ENCODE measurements at places on chromosomes 1 and 21.

- DNase-seq, result no peak
These were observed 1557.0 kb downstream of the MRPL39 start for GRCh38 chr21:24050231-24050630.

DNA sequence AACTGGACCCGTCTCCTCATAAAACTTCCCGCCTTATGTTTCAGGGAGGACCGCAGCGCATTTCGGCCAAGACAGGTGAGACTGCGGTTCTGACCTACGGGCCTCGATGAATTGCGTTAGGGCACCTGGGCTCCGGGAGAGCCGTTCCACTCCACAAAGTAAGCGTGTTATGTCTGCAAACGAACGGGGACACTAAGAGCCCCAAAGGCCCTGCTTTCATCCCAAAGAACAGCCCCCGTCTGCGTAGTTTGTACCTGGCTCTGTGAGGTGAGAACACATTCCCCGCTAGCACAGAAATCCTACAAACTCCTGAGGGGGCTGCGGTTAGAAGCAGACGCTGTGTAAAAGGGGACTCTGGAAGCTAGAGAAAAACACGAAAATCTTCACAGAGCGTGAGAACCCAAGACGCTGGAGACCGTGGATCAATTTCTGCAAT lies 41.6 kb upstream of the PPIAL4F start:
- no peak for DNase-seq

DNA sequence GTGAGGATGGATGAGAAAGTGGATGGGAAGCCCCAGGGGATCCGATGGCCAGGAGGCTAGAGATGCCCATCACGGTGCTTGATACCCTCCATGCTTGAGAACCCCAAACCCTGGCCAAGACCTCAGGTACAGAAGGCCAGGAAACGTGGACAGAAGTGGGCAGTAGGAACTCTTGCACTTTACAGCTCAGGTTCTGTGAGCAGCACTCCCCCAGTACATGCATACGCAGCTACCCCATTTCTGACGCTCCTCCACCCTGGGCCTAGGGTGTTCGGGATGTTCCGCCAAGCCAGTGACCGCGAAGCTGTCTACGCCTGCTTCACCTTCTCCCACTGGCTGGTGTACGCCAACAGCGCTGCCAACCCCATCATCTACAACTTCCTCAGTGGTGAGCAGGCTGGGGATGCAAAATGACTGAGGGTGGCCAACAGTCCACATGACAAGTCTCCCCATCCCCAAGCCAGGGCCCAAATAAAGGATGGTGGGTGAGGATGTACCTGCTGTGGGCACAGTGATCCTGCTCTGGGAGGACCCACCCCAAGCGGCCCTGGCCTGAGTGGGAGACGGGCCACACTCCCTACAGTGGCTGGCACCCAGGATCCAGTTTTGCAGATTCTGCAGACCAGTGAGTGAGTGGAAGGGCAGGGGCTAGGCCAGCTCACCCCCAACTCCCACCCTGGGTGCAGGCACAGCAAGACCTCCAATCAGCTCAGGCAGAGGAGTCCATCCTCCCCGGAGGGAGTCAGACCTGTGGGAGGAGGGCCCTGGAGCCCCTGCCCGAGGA lies 7.4 kb downstream of the HCRTR1 start:
- DNase-seq, result no peak

DNA sequence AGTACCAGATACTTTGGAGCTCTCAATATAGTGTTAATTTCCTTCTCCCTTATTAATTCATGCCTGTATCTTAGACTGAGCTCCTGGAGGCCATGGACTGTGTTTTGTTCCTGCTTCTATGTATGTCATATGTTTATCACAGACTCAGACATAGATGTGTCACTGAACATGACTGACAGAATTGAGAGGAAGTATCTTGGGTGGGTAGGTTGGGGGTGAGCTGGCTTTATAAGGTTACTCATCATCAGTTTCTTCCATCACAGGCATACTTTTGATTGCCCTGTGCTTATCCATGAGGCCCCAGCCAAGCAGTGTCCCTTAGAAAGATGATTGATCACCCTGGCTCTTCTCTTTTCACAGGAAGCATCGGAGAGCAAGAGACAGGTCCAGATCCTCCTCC lies 5.6 kb upstream of the SH3D21 start:
- no peak for DNase-seq

DNA sequence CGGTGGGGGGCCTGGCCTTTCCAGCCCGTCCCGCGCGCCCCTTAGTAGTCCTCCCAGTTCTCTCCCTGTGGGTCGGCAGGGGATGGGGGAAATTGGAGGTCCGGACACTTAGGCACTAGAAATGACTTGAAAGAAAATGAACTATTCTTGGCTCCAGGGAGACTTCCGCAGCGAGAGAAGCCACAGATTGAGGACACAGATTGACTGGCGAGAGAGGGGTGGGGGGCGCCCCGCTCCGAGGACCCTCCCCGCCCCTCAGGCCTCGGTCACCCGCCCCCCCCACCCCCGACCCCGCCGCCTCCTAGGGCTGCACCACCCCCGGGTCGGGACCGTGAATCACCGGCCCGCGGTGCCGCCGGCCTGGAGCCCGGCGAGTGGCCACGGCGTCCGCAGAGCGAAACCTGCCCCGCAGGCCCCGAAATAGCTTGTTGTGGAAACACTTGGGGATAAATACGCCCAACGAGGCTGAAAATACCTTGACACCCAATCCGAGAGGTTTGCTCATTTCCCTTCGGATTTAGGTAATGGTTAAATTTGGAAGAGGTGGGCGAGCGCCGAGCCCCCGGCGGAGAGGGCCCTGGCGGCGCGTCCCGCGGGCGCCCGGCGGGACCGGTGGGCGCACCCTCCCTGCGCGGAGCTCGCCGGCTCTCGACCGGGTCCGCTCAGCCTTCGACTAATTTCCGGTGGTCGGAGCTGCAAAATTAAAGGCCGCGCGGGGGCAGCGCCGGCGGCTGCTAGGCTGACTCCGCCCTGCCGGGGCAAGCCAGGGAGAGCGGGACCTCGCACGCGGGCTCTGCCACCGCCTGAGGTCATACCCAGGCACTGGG lies at the start of gene GFI1:
TSS of gene GFI1 (minus strand) at position 675 of the 827 bp plus-strand sequence. CDS start 3,438 bp downstream, outside the sequence.
- peak; percentile 24 for DNase-seq

GRCh38 chr1:172929006-172929405 lies 121.7 kb downstream of the TNFSF18 start:
- no peak for DNase-seq

GRCh38 chr1:212944229-212944901 lies 6.0 kb upstream of the VASH2 start:
- DNase-seq, result no peak

- no peak for DNase-seq
These were observed 96.9 kb downstream of the ADSS2 start for GRCh38 chr1:244354810-244355278.

DNA sequence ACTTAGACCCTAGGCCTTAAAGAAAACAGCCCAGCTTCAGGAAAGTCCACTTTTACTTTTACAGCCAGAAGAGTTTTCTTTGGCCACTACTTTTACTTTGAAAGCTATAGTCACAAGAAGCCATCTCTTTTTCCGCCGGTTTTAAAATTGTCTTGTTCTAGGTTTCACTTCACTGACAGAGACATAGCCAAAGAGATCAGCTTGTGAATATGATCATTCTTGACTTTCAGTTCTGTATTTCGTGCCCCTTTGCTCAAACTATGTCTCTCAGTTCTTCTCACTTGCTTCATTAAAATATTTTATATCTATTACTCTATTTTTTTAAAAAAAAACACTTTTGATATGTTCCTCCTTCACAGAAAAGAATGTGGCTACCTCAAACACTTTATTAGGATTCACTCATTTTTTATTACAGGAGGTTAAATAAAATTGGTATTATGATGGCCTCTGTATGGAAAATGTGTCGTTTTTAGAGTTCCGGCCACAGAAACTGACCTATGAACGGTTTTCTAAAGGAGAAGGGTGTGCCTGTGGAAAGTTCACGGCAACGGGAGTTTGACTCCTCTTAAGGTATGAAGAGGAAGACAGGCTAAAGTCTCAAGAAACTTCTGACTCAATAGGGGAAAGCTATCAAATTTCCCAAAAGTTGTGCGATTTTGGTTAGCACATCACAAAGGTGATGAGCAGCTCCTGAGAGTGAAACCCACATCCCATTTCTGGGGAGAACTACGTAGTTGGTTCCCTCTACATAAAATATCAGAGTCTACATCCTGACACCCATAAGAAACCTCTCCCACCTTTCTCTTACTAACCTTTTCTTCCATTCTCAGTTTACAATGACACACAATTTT lies 1.2 kb downstream of the MCOLN2 start:
- DNase-seq, result no peak

DNA sequence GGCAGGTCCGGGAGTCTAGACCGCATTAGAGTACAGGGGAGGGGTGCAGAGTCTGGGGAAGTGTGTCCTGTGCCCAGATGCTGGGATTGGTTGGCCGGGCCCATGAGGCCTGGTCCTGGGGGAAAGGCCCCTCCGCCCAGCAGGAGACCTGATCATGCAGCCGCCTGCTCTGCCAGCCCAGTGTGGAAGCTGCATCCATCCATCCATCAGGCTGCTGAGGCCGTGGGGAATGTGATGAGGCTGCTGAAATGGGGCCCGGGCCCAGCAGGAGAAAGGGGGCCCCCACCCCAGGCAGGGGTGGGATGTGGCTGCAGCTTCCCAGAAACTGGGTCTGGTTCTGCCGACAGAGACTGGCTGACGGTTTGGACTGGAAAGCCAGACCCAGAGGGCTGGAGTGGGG lies 37.2 kb downstream of the EPHA2 start:
- no peak for DNase-seq

DNA sequence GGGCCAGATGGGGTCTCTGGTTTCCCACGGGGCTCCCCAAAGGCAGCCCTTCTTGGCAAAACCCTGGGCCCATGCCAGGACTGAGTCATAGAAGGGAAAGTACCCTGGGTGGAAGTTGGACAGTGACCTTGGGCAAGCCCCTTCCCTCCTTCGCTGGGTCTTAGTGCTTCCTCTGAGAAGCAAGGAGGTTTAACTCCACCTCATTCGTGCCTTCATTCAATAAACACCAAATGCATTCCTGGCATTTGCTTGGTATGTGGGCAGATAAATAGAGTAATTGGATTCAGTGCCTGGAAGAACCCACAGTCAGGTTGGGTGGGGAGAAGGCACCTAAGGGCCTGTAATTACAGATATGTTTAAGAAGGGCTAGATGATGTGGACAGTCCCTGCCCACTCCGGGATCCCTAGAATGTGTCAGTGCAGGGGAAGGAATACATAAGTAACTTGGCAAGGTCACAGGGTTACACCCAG lies 36.3 kb upstream of the CITED4 start:
- no peak for DNase-seq

- DNase-seq, result no peak
These were observed 11.0 kb downstream of the ZBTB7B start for GRCh38 chr1:155013632-155014031.

- no peak for DNase-seq
These were observed 3.7 kb upstream of the JAM2 start for GRCh38 chr21:25635310-25635709.

- no peak for DNase-seq
These were observed 1.9 kb upstream of the ATG4C start for GRCh38 chr1:62781841-62782543.

DNA sequence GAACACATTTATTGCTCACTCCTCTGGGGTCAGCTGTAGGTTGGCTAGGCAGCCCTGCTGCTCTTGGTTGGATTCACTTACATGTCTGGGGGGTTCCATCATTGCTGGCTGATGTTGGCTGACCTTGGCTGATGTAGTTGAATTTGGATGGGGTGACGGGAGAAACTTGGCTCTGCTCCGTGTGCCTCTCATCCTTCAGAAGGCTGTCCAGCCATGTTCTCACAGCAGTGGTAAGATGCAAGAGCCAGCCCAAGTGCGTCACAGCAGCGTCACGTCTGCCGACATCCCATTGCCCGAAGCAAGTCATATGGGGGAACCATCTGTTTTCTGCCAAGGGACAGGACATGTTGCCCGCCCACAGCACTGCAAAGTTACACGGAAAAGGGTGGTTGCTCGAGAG lies 613.5 kb downstream of the MATN1 start:
- no peak for DNase-seq

- DNase-seq, result peak; percentile 76
These were observed at the start of gene PRDX6 for GRCh38 chr1:173477286-173478093. Gene PRDX6 (plus strand): TSS chr1:173477335. CDS start chr1:173477398, 63 bp downstream.

DNA sequence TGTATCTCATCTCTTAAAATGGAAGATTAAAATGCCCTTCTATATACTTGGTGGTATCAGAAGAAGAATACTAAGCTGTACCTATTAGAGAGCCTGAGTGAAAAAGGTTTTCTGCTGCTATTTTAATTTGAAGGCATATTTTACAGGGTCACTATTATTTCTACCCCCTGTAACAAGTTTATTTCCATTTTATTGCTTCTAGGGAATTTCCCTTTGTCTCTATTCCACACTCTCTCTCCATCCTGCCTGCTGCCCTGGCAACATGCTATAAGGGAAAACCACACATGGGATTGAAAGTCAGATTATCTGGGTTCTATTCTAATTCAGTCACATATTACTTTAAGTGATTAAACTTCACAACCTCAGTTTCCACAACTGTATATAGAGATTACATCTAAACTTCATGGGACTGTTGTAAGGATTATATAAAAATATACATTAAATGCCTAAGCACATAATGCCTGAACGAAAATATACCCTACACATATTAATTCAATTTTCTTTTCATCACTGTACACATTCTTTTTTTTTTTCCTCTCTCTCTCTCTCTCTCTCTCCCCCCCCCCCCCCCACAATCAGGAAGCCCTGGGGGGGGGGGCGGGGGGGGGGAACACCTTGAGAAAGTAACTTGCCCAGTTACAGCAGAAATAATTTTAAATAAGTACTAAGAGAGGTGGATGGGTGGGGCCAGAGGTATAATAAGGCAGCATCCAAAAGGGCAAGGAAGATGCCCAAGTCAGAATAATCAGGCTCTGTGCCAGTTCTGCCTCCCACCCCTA lies 51.5 kb downstream of the LUZP1 start:
- DNase-seq, result no peak
